Bronchus fibroblast of lung (primary cell): ENCODE measurements at places on chromosomes 13 and 19. TPM values are rescaled to one million over a fixed set of nuclear protein-coding genes. Genes with fewer than 3 reads are reported as not detected.

The KLC3 gene
- total RNA-seq = 0.15 TPM in 1 of 2 replicates, not detected in the other

The TTC9B gene
- total RNA-seq = not detected in 2 replicates

The LHB gene
- total RNA-seq = 0.45 TPM in 1 of 2 replicates, not detected in the other

The LINGO3 gene
- total RNA-seq = not detected in 2 replicates

The CD33 gene
- total RNA-seq = not detected in 2 replicates

The COMMD6 gene
- 83.6 and 100 TPM in 2 replicates for total RNA-seq

The TINCR gene
- total RNA-seq = under 0.01 TPM in 1 of 2 replicates, not detected in the other

The GJB6 gene
- total RNA-seq = not detected in 2 replicates

The BICRA gene
- total RNA-seq = 4.3 and 4.4 TPM in 2 replicates

The GRIN3B gene
- total RNA-seq = 0.17 and 3.1 TPM in 2 replicates

The GJB2 gene
- total RNA-seq = under 0.01 TPM in 1 of 2 replicates, not detected in the other

The KLK2 gene
- 0.89 TPM in 1 of 2 replicates, not detected in the other for total RNA-seq

The DLL3 gene
- total RNA-seq = 0.67 and 1.3 TPM in 2 replicates

The ACER1 gene
- 0.15 TPM in 1 of 2 replicates, not detected in the other for total RNA-seq

The NALCN gene
- 0.34 and 1.2 TPM in 2 replicates for total RNA-seq

The KCNN1 gene
- 0.15 and 0.34 TPM in 2 replicates for total RNA-seq

The NAXD gene
- total RNA-seq = 18.3 and 23.0 TPM in 2 replicates

The SCN1B gene
- total RNA-seq = 4.0 and 4.3 TPM in 2 replicates

The CYSLTR2 gene
- not detected in 2 replicates for total RNA-seq

The CATSPERD gene
- total RNA-seq = not detected in 2 replicates
